T-cell (primary cell): ENCODE measurements at places on chromosomes 13 and 19.

DNA sequence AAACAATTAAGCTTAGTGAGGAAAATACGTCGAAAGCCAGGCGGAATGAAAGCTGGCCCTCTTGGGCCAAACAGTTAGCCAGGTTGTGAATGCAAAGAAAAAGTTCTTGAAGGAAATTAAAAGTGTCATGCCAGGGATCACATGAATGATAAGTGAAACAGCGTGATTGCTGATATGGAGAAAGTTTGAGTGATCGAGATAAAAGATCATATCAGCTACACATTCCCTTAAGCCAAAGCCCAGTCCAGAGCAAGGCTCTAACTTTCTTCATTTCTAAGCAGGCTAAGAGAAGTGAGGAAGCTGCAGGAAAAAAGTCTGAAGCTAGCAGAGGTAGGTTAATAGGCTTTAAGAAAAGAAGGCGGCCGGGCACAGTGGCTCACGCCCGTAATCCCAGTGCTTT is 254.0 kb downstream of the EFNB2 start:
- no peak for DNase-seq

DNA sequence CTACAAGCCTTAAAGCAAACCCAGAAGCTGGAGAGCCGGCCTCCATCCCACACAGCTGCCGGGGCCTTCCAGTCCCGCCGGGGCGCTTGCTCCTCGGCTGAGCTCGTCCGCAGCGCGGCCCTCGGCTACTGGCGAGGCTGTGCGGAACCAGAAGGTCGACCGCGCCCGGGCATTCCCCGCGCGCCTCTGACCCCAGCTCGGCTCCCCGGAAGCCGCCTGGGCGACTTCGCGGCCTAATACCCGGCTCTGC is 863 bp downstream of the ANKRD10 start:
- DNase-seq = no peak

GRCh38 chr19:50327013-50327412 is 2.2 kb downstream of the KCNC3 start:
- DNase-seq = no peak

DNA sequence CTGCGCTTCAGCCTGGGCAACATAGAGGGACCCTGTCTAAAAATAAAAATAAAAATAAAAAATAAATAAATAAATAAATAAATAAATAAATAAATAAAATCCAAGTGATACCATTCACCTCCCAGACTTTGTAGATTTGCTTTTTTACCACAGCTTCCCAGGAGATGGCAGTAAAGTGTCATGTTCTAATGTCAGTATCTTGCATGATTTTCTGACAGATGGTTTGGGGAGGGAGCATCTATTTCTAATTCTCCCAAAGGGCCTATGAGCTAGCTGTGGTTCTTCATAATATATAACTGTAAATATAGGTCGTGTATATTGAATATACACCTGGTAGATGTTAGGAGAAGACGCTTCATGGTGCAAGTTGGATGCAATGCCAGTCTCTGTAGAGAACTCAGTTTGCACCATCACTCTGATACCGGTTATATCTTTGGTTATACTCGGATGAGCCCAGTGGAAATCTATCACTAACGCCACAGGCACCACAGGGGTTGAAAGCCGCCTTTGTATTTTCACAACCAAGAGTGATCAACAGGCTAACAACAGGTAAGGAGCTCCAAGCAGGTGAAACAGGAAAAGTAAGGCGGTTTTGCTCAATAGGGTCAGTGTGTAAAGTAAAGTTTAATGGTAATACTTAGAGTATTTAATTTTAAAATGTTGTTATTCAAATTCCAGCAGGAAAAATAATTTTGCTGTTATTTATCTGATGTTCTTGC is 13.9 kb downstream of the APLP1 start:
- no peak for DNase-seq

GRCh38 chr13:108525827-108526226 is 103.6 kb upstream of the MYO16 start:
- DNase-seq = no peak

DNA sequence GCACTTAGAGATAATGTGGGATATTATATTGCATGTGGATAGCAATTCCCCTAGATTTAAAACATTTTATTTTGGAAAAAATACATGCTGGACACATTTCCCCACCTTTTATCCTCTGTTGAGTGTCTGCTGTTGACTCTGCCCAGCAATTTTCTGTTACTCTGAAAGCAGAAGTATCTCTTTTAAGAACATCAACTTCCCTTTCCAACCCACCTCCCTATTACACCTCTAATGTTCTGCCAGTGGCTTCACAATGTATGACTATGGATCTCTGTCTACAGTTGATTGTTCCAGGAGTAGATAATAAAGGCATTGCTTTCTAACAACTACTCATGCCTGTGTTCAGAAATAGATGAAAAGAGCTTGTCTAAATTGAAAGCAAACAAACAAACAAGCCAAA is 754.8 kb upstream of the SLITRK6 start:
- no peak for DNase-seq

- no peak for DNase-seq
Observed at GRCh38 chr19:19342086-19343015, 21.7 kb downstream of the MAU2 start.

DNA sequence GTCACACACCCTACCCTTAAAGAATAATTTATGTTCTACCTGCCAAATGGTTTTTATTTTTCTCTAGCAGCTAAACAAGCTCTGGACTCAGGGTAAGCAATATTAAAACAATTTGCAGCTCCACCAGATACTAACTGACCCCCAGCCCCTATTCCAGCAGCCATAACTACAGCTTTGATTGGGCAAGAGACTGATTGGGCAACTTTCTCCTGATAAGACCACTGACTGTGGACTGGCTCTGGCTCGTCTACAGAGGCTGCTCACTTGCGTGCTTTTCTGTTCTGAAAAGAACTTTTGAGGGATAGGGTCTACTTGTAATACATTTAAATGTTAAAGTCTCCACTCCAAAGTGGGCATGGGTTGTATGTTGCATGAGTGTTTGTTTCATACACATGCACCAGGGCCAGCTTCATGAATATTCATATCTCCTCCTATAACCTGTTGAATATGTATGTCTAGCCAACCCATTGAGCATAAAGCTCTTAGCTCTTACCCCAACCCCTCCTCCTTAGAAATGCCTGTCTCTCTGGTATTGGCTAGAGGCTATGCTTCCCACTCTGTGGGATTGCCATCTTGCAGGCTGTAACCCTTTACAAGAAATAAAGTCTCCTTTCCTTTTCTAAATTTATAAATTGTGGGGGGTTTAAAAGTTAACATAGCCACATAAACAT is 19.9 kb downstream of the OR7A5 start:
- no peak for DNase-seq

DNA sequence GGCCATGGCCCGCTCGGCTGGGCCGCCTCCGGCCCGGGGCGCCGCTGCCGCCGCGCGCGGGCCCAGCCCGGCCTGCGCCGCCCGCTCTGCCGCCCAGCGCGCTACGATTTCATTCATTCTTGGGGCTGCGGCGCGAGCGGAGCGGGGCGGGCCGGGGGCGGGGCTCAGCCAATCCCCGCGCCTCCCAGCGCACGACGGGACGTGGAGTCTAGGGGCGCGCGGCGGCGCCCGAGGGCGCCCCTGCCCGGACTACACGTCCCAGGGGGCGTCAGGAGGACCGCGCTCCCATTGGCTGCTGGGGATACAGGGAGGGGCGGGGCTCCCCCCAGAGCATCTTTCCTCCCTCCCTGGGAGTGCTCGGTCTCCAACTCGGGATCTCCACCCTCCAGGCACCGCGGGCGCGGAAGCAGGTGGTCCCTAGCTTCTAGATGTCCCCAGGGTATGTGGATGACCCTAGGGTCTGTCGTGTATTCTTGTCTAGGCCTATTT is 5.6 kb upstream of the DPF1 start:
- peak; percentile 44 for DNase-seq

- no peak for DNase-seq
Observed at GRCh38 chr13:50678464-50679162, 164.9 kb downstream of the DLEU7 start.

- DNase-seq = no peak
Observed at GRCh38 chr13:32262165-32262564, 53.0 kb downstream of the ZAR1L start.

GRCh38 chr13:69389899-69390298 is 717.7 kb upstream of the ATXN8OS start:
- no peak for DNase-seq

- no peak for DNase-seq
Observed at GRCh38 chr19:4149518-4150288, 3.7 kb upstream of the CREB3L3 start.

DNA sequence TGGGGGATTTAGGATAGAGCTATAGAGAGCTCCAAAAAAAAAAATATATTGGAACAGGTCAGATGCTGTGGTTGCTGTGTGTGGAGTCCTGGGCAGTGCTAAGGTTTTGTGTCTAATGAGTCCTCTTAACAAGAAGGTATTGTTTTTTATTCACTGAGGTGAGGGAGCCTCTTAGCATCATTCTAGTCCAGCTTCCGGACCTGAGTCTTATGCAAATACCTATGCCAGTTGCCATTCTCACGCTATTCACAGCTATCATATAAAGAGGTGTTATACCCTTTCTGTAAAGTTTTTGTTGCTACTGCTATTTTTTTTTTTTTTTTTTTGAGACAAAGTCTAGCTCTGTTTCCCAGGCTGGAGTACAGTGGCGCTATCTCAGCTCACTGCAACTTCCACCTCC is 1.4 kb downstream of the NLRP2 start:
- no peak for DNase-seq

DNA sequence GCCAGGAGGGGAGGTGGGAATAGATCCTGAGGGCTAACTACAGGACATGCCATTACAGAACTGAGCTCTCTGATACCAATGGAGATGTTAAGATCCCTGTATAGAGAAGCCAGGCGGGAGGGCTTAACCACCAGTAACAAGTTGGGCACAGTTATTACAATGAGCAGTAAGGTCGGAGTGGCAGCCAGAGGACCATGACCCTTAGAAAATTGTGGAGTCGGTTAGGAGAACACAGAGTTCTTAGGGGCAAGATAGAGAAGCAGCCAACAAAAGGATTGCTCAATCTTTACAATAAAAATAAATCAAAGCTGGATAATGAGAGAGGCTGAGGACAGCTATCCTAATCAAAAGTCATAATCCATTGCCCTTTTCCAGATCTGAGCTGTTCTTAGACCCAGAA is 10.4 kb downstream of the CPB2 start:
- DNase-seq = no peak

DNA sequence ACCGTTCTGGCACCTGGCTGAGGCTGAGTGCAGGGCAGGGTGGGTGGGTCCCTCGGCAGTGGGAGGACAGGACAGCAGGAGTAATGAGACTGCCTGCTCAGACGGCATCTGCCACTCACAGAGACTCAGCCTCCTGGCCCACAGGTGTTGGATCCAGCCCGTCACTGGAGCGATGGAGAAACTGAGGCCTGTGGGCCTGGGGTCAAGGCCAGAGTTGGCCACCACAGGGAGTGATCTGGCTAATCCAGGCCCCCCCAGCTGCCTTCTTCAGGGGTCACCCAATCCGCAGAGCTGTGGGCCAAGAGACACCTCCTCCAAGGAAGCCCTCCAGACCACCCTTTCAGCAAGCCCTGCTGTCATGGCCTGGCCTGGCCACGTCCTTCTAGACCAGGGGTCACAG is 103.7 kb upstream of the VSTM2B start:
- no peak for DNase-seq

- no peak for DNase-seq
Observed at GRCh38 chr13:41365631-41366030, 54.6 kb downstream of the NAA16 start.

DNA sequence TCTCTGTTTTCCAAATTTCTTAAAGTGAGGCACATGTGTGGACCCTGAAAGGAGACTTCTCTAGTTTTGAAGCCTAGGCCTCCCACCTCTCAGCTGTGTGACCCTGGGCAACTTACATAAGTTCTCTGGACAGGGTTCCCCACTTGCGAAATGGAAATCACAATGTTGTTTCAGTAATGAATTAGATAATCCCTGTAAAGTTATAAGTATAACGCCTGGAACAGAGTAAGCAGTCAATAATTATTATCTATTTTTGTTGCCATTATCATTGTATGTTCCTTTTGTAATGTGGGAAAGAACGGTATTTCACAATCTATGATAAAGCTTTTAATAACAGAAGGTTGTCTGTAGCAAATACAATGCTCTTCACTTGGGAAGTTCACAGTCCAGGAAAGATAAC is 437.3 kb upstream of the ZNF507 start:
- DNase-seq = no peak

DNA sequence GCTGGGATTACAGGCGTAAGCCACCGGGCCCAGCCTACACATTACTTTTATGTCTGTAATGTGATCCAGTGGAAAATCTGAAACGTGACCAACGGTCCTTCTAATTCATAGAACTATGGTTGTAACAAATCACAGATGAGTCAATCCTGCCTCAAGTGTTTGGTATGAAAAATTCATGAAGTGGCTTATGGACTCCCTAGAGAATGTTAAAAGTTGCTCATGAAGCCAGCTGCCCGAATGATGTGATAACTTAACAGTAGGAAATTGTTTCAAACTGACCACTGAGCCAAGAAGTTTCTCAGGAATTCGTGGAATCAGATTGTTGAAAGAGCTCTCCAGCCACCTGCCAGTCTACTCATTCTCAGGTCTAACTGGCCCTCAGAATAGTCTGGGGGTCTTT is 59.4 kb upstream of the FARP1 start:
- no peak for DNase-seq

DNA sequence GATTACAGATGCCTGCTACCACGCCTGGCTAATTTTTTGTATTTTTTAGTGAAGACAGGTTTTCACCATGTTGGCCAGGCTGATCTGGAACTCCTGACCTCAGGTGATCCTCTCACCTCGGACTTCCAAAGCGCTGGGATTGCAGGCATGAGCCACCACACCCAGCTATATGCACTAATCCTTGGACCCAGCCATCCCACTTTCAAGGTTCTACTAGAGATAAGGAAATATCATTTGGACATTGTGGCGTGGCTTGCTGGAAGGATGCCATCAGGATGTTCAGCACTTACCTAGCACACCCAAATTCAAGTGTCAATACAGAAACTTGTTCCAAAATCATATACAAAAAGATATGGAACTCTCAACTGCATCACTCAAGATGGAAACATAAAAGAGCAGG is 136.4 kb downstream of the ABCC4 start:
- DNase-seq = no peak

GRCh38 chr13:112900691-112901091 is 68.3 kb upstream of the MCF2L start:
- no peak for DNase-seq

DNA sequence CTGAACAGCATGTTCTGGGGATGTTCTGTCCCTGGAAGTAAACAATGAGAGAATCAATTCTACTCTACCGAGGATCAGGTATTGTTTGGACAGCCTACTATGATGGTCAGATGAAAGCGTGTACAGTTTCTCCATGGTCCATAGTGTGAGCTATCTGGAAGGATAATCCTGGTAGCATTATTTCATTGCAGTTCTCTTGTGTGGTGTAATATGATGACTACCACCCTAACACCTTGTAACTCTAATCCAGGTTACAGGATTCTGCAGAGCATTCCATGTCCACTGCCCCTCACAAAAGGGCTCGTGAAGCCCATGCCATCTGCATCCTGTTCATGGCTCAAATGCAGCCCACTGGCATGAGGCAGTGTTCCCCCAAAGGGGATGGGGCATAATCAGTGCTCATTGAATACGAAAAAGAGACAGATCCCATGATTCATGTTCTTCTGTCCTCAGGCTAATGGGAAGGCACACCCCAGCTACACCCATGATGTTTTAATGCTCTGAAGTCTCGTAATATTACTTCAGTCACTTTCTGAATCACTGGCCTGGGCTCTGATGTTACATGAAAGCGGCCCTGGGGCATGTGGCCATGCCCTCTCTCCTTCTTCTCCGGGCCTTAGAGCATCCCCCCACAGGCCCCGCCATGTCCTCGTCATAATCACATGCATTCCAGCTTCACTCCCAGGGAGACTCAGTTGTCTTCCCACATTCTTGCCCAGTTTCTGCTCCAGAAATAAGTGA is 68.4 kb downstream of the HSPH1 start:
- no peak for DNase-seq
